Activated CD8-positive, alpha-beta memory T cell treated with anti-CD3 and anti-CD28 coated beads for 4 hours (primary cell): ENCODE measurements at places on chromosomes 16 and 17.

DNA sequence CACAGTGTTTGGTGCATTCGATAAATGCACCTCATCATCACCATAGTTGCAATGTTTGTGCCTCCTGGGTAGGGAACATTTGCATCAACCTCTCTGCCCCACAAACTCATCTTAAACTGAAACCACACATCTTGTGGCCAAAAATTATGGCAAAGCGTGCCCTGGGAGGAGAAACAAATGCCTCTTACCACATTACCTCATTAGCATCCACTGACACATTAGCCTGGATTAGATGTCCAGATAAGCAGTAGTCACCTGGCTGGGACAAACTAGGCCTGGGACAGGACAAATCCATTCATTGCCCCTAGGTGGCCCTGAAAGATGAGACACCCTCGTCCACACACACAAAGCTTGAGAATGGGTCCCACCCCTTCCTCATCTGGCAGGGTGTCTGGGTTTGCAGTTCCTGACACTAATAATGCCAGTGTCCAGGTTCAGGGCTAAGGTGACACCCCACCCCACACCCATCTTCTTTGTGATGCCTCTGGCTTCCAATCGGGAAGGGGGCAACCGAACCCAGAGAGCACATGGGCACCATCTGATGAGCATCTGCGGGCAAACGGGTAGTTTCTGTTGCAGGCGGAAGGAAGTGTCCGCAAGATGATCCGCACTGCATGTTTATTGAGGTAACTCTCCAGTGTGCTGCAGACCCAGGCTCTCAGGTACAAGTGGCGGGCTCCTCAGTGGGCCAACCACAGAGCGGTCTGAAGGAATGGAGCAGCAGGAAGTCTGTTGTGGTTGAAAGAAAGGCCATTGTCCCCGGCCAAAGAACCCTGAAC lies 8.6 kb downstream of the XYLT1 start:
- no peak for DNase-seq

GRCh38 chr16:3364774-3365427 lies 9.2 kb downstream of the OR2C1 start:
- DNase-seq: peak; percentile 66

DNA sequence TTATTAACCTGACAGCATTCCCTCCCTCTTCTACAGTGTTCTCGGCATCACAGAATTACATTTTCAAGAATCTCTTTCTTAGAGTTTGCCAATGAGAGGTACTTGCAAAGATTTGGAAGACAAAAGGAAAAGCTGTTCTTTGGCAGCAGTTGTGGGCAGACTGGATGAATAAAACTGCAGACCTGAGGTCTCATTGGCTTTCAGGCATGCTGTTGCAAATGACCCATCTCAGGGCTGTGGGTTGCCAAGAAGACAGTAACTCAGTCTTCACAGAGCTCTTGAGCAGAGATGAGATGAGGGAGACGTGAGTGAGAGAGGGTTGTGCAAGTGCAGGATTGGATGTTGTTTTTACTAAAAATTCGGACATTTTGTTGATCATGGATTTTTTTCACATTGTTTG lies 11.3 kb upstream of the USP31 start:
- DNase-seq: no peak

DNA sequence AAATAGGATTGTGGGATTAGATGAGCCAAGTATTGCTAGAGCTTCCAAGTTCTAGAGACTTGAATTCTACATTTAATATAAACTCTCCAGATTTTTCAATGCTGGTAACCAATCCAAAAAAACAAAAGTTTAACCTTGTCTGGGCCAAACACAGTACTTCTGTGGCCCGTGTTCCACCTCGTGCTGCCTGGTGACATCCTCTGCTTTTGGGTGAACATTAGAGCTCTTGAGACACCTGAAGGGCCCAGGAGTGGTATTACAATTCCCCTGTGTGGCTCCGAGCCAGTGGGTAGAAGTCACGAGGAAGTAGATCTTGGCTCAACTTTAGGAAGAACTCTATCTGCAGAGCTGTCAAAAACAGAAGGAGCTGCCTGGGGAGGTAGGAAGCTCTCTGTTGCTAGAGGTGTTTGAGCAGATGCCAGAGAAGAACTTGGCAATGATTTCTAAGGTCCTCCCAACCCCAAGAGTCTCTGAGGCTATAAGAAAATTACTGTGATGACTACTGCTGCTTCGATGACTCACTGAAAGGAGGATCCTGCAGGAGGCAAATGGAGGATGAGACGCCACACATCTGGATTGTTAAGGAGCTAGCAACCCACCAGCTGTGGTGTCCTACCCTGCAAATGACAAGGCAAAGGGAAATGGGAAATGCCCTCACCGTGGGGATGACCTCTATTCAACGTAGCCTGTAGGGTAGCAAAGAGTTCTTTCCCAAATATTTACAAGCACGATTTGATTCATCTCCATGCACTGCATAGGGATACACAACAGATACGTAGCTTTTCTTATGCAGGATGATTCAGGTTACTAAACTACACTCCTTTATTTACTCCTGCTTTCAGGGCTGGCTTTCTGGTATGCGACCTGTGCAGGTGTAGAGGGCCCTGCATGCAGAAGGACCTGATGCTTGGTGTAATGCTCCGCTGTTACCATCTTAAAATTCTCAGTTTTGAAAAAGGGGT lies 45.8 kb upstream of the GAS7 start:
- no peak for DNase-seq

- DNase-seq: no peak
These were observed 25.2 kb upstream of the TNS4 start for GRCh38 chr17:40526668-40527067.

DNA sequence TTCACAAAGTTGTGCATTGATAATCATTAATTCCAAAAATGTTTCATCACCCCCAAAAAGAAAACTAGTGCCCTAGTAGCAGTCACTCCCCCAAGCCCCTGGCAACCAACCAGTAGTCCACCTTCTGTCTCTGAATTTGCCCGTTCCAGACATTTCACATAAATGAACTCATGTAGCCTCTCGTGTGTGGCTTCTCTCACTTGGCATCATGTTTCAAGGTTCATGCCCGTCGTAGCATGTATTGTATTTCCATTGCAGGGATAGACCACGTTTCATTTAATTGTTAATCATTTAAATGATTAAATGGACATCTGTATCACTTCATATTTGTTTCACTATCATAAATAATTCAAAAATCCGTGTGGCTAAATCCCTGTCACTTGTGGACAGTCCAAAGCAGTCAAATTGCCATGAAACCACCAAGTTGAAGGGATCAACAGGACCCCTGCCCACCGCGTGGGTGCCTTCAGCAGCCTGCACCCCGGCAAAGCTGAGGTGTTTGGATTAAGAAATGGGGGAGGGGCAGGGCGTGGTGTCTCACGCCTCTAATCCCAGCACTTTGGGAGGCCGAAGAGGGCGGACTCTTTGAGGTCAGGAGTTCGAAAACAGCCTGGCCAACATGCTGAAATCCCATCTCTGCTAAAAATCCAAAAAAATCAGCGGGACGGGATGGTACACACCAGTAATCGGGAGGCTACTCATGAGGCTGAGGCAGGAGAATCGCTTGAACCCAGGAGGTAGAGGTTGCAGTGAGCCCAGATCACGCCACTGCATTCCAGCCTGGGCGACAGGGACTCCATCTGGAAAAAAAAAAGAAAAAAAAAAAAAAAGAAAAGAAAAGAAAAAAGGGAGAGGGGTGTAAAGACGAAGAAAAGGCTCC lies 8.7 kb upstream of the FLYWCH2 start:
- DNase-seq: no peak

- DNase-seq: no peak
These were observed 83.4 kb upstream of the GSE1 start for GRCh38 chr16:85529489-85530369.

DNA sequence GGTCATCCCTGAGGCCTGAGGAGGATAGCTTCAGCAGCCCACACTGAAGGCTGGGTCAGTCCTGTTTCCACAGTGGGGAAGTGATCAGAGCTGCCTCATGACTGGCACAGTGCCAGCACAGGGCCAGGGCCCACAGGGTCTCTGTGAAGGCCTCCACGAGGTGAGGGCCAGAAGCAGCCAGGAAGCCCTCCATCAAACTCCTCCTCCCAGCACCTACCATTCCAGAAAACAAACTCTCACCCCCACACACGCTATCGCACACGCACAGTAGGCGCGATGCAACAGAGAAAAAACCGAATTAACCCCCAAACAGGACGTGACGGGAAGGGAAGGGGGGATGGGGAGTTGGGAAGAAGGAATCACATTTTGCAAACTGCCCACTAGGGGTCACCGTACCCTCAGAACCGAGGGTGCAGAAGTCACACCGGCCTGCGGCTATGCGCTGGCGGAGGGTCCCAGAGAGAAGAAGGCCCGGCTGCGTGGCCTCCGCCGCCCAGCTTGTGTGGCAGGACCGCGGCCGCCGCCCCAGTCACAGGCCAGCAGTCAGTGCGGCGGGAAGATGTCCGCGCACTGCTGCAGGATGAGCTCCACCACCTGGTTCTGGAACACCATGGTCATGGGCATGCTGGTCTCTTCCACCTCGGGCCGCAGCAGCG lies 37.6 kb downstream of the ARHGAP27 start:
- no peak for DNase-seq

DNA sequence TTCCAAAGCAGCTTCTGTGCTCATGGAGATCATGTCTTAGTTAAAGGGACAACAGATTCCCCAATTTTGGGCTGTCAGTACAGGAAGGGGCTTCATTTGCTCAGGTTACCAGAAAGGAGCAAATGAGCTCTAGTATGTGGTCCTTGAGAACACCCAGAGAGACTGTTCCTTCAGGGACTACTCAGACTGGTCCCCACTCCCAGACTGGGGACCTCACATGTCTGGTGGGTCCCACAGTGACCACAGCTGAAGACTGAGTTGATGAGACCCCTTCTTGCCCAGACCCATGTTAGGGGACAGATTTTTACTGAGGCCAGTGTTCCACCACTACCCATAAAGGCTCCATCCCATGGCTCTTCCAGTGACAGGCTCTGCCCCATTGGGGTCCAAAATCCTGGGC lies 1695.2 kb downstream of the TP53TG3F start:
- DNase-seq: no peak

DNA sequence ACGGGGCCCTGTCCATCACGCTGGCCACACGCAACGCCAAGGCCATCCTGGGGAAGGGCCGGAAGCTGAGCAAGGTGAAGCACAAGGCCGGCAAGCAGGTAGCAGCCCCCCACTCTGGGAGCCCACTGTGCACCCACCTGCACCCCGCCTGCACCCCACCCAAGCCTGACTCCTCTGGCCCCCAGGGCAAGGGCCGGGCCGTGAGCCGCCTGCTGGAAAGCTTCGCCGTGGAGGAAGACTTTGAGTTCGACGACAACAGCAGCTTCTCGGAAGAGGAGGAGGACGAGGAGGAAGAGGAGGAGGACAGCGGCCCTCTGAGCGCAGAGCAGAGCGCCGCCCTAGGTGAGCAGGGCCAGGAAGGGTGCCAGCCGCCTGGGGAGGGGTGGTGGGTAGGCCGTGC lies 54.0 kb downstream of the ACTG1 start:
- no peak for DNase-seq

GRCh38 chr17:71869841-71870545 lies 250.8 kb upstream of the SOX9 start:
- DNase-seq: no peak

DNA sequence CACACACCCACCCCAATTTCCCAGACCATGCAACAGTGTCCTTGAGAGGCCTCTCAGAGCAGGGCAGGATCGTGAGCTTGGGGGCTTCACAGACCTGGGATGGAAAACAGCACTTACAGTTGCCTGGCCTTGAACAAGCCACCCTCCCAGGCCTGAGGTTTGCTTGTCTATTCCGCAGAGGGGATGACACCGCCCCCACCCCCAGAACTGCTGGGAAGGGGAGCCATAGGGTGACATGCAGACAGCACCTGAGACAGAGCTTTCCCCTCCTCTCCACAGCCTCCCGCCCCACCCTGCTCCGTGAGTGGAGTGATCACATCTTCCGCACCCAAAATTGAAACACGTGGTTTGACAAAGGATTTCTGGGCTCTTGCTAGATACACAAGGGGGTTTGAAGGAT lies 131.5 kb upstream of the TNRC6C start:
- DNase-seq: no peak

GRCh38 chr17:77196251-77196650 lies 55.5 kb downstream of the SEC14L1 start:
- no peak for DNase-seq

DNA sequence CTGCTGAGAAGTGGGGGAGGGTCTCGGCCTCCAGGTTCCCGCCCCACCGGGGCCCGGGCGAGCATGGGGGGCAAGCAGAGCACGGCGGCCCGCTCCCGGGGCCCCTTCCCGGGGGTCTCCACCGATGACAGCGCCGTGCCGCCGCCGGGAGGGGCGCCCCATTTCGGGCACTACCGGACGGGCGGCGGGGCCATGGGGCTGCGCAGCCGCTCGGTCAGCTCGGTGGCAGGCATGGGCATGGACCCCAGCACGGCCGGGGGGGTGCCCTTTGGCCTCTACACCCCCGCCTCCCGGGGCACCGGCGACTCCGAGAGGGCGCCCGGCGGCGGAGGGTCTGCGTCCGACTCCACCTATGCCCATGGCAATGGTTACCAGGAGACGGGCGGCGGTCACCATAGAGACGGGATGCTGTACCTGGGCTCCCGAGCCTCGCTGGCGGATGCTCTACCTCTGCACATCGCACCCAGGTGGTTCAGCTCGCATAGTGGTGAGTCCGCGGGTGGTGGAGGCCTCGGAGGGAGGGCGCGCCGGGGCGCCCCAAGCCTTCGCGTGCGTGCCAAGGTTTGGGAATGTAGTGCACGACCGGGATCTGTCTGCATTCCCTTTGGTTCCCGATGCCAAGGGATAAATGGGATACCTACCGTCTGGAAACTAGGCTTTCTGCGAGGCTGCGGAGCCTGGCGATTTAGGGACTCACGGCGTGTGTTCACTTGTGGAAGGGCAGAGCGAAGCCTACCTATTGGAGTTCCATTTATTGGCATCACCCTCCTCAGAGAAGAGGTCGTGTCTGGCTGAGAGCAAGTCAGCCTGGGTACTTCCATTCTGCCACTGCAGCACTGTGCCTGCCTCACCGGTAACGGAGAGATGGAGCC lies 1.0 kb downstream of the ZNRF1 start:
- DNase-seq: no peak

DNA sequence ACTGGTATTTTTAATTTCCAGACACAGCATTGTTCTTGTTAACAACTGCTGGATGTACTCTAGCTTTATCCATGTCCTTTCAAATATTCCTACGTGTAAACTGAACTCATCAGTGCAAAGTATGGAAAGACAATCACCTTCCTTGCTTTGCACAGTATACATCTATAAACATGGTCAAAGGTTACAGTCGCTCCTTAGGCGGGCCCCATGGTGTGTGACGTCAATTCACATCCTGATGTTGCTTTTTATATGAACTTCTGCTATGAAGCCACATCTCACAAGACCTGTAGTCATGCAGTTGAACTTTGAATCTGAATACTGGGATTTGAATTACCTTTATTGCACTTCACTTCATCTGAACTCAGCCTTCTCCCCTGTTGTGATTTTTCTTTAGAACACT lies 447.6 kb upstream of the PSMD7 start:
- DNase-seq: no peak

- no peak for DNase-seq
These were observed 51.1 kb downstream of the SF3B3 start for GRCh38 chr16:70574595-70575271.

GRCh38 chr17:333626-334396 lies 18.8 kb downstream of the RPH3AL start:
- no peak for DNase-seq

DNA sequence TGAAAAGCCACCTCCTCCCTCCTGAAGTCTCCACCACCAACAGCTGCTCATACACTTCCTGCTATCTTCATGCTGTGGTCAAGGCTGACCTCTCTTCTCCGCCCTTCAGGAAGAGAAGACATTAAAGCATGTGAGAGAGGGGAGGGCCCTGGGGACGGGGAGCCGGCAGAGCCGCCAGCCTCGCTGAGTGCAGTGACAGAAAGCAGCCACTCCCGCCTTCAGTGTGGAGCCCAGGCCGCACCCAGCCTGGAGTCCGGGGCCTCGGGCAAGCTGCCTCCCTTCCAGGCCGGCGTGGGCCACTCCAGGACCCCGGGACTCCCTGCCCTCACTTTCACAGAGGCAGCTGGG lies 94.7 kb upstream of the TNRC6C start:
- DNase-seq: no peak
